ENCODE measurements at places on chromosomes 13 and 19.
A peak's percentile ranks its signal among the peaks of the same experiment; 100 is the strongest.

DNA sequence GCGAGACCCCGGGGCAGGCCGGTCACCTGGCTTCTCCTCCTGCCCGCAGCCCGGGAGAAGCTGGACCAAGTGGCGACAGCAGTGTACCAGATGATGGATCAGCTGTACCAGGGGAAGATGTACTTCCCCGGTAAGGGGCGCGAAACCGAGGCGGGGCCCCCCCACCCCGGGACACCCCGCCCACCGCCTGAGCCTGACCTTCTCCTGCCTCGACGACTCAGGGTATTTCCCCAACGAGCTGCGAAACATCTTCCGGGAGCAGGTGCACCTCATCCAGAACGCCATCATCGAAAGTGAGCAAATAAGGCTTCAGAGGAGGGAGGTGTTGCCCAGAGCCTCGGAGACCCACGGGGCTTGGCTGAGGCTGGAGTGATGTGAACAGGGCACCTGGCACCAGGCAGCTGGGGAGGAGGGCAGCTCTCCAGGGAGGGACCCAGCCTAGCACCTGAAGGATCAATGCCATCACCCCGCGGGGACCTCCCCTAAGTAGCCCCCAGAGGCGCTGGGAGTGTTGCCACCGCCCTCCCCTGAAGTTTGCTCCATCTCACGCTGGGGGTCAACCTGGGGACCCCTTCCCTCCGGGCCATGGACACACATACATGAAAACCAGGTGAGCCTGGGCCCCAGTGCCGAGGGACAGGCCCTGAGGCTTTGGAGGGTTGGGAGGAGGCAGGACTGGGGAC, 629 bp downstream of the IZUMO4 start:
- DNase-seq: no peak

DNA sequence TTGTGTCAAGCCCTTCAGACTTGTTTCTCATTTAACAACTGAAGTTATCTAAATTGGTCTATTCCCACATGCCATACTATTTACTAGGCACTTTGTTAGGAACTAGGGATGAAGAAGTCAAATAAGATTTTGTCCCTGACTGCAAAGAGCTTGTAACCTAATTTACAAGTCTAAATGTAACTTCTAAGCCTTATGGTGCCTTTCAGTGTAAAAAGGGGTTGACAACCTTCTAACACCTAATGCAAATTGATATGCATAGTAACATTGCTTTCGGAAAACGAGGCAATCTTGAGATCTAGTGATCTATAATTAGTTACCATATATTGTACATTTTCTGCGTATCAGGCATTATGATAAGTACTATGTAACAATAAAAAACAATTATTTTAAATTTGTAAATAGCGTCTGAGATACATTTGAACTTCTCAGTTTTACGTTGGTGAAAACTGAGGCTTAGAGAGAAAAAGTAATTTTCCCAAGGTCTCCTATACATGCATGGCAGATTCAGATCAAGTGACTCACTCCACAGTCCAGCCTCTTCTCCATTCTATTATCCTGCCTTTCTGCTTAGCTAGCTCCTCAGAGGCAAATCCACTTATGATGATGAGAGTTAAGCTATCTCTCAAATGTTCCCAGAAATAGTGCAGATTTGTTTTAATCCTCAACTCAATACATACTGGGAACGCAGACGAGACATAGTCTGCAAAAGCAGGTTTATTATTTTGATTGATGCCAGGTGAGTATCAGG, 764.9 kb upstream of the SLITRK5 start:
- no peak for DNase-seq

- peak; percentile 41 for DNase-seq
Measured at GRCh38 chr13:41311406-41312175, 524 bp downstream of the NAA16 start.

GRCh38 chr19:34345947-34346351, 19.0 kb upstream of the GPI start:
- DNase-seq: peak; percentile 81

GRCh38 chr13:29484796-29485195, 110.7 kb downstream of the SLC7A1 start:
- no peak for DNase-seq

GRCh38 chr19:34181111-34181864, 9.0 kb downstream of the LSM14A start:
- DNase-seq: no peak

- DNase-seq: no peak
Measured at GRCh38 chr13:31949486-31949885, 82.1 kb upstream of the FRY start.

- no peak for DNase-seq
Measured at GRCh38 chr13:48741377-48741776, 87.6 kb downstream of the CYSLTR2 start.

DNA sequence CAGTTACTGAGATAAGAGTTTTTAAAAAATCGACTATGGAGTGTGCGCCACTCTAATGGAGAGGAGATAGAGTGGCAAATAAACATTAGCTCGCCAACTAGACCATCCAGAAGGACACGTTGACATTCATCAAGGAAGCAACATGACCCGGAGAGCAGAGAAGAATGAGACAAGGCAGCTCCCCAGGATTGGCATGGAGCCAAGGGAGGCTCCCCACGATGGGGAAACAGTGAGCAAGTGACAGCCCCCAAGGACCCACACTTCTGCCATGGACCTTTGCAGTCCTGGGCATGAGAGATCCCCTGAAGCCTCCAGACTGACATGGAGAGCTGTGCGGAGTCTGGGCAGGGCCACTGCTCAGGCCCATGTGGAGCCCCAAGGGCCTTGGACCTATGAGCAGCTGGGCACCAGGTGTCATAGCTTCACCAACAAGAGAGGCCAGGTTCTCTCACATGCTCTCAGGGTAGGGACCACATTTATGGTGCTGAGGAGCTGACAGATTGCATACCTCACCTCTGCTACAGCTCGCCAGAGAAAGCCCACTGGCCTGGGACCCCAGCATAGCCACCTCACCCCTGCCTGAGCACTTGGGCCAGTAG, 6.7 kb downstream of the SIGLEC6 start:
- no peak for DNase-seq

DNA sequence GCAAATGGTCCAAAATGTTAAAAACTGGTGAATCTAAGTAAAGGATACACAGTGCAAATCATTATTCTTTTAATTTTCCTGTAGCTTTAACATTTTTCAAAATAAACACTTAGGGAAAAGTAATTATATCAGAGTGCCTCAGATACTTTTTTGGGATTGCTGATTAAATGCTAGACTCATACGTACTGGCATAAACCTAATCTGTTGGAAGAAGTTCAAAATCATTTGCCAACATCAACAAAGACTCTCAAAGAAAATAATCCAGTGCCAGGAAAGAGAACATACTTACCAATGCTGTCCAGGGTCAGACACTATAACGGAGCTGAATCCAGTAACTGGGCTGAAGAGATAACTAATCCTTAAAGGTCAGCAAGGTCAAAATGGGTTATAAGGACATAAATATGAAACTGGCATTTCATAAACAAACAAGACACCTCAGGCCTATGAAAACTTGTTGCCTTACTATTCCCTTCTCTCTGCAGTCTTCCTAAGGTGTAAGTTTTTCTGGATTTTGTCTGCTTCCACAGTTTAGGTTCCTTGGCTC, 3.3 kb upstream of the ZNF420 start:
- DNase-seq: no peak

- no peak for DNase-seq
Measured at GRCh38 chr19:23804676-23805075, 46.0 kb upstream of the ZNF681 start.

- no peak for DNase-seq
Measured at GRCh38 chr19:7914099-7914498, 531 bp upstream of the TGFBR3L start.

GRCh38 chr19:37564624-37565369, 29.8 kb downstream of the ZNF571 start:
- DNase-seq: no peak

DNA sequence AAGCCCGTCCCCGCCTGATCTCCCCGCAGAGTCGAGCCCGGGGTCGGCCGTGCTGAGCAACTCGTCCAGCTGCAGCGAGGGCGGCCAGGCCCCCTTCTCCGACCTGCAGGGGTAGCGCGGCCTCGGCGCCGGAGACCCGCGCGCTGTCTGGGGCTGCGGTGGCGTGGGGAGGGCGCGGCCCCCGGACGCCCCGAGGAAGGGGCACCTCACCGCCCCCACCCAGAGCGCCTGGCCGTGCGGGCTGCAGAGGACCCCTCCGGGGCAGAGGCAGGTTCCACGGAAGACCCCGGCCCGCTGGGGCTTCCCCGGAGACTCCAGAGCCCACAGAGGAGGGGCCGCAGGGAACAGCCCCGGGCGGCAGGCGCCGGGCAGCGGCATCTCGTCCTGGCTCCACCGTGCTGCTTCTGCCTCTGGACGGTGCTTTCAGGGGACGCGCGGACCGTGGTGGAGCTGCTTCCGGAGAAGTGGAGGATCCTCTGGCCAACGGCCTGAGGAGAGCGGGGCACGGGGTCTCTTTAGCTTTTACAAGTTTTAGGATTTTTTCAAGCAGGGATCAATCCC, 8.8 kb upstream of the F7 start:
- no peak for DNase-seq

GRCh38 chr19:6556043-6556449, 25.2 kb downstream of the TNFSF9 start:
- no peak for DNase-seq

GRCh38 chr13:24986826-24987225, 109.1 kb upstream of the PABPC3 start:
- no peak for DNase-seq

DNA sequence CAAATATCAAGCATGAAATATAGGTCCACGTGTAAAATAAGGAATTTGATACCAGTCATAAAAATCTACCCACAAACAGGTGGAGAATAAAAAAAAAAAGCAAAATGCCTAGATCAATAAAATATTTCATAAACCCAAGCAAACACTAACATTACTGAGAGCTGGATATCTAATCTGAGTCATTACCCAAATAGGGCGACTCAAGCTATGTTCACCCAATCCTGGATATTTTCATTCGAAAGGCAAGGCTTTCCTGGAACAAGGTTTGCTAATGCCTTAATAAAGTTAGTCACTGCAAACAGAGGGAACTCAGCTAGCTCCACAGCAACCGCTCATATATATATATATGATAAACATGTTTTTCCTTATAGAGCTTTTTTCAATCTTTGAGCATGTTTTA, 33.5 kb upstream of the TM9SF2 start:
- no peak for DNase-seq

DNA sequence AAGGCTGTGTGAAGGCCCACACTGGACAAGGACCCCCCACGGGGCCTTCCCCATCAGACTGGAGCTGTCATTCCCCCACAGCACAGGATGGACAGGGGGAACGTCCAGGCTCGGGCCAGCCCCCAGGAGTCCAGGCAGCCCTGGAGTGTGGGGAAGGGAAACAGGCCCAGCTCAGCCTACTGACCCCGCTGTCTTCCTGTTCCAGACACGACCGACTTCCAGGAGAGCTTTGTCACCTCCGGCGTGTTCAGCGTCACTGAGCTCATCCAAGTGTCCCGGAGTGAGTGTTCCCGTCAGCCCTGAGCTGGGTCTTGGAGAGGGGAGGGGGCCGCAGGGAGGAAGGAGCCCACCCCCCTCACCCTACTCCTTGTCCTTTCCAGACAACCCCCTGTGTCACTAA, 47.0 kb downstream of the SMIM24 start:
- DNase-seq: no peak

GRCh38 chr19:47762615-47763308, 15.7 kb upstream of the SELENOW start:
- no peak for DNase-seq

DNA sequence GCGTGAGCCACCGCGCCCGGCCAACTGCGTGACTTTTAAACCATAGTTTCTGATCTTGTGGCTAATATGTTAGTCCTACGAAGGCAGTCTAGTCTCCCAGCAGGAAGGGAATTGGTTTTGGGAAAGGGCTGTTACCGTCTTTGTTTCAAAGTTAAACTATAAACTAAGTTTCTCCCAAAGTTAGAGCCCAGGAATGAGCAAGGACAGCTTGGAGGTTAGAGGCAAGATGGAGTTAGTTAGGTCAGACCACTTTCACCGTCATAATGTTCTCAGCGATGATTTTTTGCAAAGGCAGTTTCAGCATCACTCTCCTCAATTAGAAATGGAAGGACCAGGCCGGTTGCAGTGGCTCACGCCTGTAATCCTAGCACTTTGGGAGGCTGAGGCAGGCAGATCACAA, 17.7 kb upstream of the ADGRE2 start:
- no peak for DNase-seq

GRCh38 chr13:30755678-30756077, 20.3 kb downstream of the ALOX5AP start:
- DNase-seq: no peak

DNA sequence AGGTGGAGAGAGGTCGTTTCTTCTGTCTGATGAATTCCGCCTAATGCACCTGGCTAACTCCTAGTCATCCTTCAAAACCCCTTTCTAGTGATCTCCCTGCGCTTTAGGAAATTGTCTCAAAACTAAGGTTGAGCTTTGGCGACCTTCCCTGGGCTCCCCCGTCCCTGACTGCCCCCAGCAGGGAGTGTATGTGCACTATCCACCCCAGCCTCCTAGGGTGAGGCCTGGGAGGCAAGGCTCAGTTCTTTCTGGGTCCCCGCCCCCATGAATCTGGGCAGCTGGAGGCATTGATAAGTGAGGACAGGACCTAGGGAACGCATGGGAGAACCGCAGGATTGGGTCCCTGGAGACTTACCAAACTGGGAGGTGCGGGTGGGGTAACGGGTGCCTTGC, 378 bp downstream of the TLE6 start:
- no peak for DNase-seq

GRCh38 chr13:76708138-76708688, 178.0 kb downstream of the KCTD12 start:
- DNase-seq: no peak

- DNase-seq: no peak
Measured at GRCh38 chr13:20414546-20415305, 110.9 kb downstream of the CRYL1 start.

- no peak for DNase-seq
Measured at GRCh38 chr13:80149736-80150135, 191.2 kb downstream of the SPRY2 start.

- no peak for DNase-seq
Measured at GRCh38 chr13:46858163-46858562, 38.7 kb downstream of the HTR2A start.

DNA sequence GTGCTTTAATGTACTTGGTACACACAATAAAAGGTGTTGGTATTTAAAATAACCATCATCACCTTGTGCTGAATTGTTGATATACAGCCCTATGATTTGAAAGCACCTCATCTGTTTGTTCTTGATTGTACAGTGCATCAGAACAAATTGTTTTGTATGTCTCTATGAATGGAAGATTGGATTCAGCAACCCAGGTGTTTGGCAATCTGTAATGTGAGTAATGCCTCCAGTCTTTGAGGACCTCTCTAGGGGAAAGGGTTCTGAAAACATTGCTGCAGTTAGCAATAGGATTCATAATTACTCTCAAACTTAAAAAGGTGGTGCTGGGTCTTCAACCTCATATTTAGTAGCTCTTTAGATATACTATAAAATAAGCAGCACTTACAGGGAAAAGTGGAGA, 341.8 kb downstream of the OXGR1 start:
- no peak for DNase-seq

- no peak for DNase-seq
Measured at GRCh38 chr13:29439601-29440388, 155.7 kb downstream of the SLC7A1 start.
